NCI-H774 (cell line): ENCODE measurements at places on chromosomes 2 and 18.

GRCh38 chr2:227134591-227134990 is 29.4 kb downstream of the COL4A4 start:
- no peak for DNase-seq

- no peak for DNase-seq
These were observed 95.9 kb downstream of the C1QL2 start for GRCh38 chr2:119062652-119063051.

- DNase-seq: no peak
These were observed 2.1 kb downstream of the LIPG start for GRCh38 chr18:49563701-49564517.

GRCh38 chr2:226758921-226759640 is 40.5 kb downstream of the IRS1 start:
- DNase-seq: no peak

GRCh38 chr18:30889519-30890301 is 152.8 kb downstream of the DSC3 start:
- DNase-seq: no peak

GRCh38 chr2:199446996-199447576 is 10.7 kb downstream of the SATB2 start:
- no peak for DNase-seq

DNA sequence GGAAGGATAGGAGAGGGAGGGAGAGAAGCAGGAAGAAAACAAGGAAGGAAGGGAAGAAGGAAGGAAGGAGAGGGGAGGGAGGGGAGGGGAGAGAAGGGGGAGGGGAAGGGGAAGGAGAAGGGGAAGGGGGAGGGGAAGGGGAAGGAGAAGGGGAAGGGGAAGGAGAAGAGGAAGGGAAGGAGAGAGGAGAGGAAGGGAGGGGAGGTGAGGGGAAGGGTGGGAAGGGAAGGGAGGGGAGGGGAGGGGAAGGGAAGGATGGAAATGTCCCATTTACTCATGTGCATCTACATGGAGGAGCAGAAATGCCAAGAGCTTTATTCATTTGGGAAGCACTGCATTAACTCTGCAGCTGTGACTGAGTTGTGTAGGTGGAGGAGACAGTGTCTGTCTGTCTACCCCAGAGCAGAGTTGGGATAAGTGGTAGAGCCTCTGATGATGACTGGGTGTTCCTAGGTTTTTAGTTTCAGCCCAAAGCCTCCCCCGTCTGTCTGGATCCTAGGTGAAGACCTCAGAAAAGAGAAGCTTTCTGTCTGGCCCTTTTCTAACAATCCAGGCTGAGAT is 131.3 kb downstream of the COL6A3 start:
- no peak for DNase-seq

- no peak for DNase-seq
These were observed 18.5 kb downstream of the NFE2L2 start for GRCh38 chr2:177246000-177246399.

GRCh38 chr18:76530846-76531245 is 35.8 kb upstream of the ZNF516 start:
- DNase-seq: no peak
